Fibroblast of villous mesenchyme (primary cell): ENCODE measurements at places on chromosomes 5 and 9. TPM values are rescaled to one million over a fixed set of nuclear protein-coding genes. Genes with fewer than 3 reads are reported as not detected.

The CRHBP gene
- total RNA-seq = not detected in 2 replicates

The PHF24 gene
- total RNA-seq = not detected in 2 replicates

The RORB gene
- 0.64 and 5.6 TPM in 2 replicates for total RNA-seq

The ARID3C gene
- 0.32 TPM in 1 of 2 replicates, not detected in the other for total RNA-seq

The EMB gene
- 0.86 and 0.97 TPM in 2 replicates for total RNA-seq

The CMBL gene
- 4.2 and 8.2 TPM in 2 replicates for total RNA-seq

The PCDHGB7 gene
- total RNA-seq = 11.2 and 12.6 TPM in 2 replicates

The HMHB1 gene
- total RNA-seq = not detected in 2 replicates

The PLPP7 gene
- total RNA-seq = 8.2 and 10.0 TPM in 2 replicates

The VCP gene
- 351 and 386 TPM in 2 replicates for total RNA-seq

The FANCG gene
- 22.5 and 23.7 TPM in 2 replicates for total RNA-seq

The PPP2CA gene
- 41.9 and 60.9 TPM in 2 replicates for total RNA-seq

The RASEF gene
- total RNA-seq = 0.43 and 0.97 TPM in 2 replicates

The SLC36A3 gene
- total RNA-seq = not detected in 2 replicates

The CCDC152 gene
- 0.86 and 0.97 TPM in 2 replicates for total RNA-seq

The IL9 gene
- total RNA-seq = not detected in 2 replicates

The PCAT7 gene
- total RNA-seq = 0.43 and 0.64 TPM in 2 replicates

The CDKN2B gene
- 43.2 and 58.3 TPM in 2 replicates for total RNA-seq

The NPDC1 gene
- total RNA-seq = 6.4 and 13.0 TPM in 2 replicates

The IFNA4 gene
- not detected in 2 replicates for total RNA-seq

The TICAM2 gene
- 6.9 and 7.1 TPM in 2 replicates for total RNA-seq

The LCNL1 gene
- total RNA-seq = 3.2 and 3.5 TPM in 2 replicates

The IL5 gene
- total RNA-seq = not detected in 2 replicates

The NSA2 gene
- 66.1 and 74.4 TPM in 2 replicates for total RNA-seq

The WWC1 gene
- total RNA-seq = 0.32 and 2.2 TPM in 2 replicates

The LCN1 gene
- total RNA-seq = not detected in 2 replicates

The GARNL3 gene
- total RNA-seq = 0.86 and 1.3 TPM in 2 replicates

The FBLL1 gene
- total RNA-seq = 0.32 and 0.43 TPM in 2 replicates

The LCN9 gene
- total RNA-seq = not detected in 2 replicates

The ELAVL2 gene
- total RNA-seq = not detected in 2 replicates

The MSX2 gene
- total RNA-seq = 0.32 and 0.43 TPM in 2 replicates

The PURA gene
- total RNA-seq = 20.0 and 26.3 TPM in 2 replicates

The FREM1 gene
- 0.32 and 0.86 TPM in 2 replicates for total RNA-seq

The POU5F2 gene
- 1.3 and 2.2 TPM in 2 replicates for total RNA-seq

The PAEP gene
- not detected in 2 replicates for total RNA-seq

The FAT2 gene
- total RNA-seq = under 0.01 TPM in 1 of 2 replicates, not detected in the other

The AK8 gene
- 0.32 TPM in 1 of 2 replicates, not detected in the other for total RNA-seq

The SPACA9 gene
- 2.2 and 2.6 TPM in 2 replicates for total RNA-seq

The CARD6 gene
- total RNA-seq = 8.7 and 11.7 TPM in 2 replicates

The CA9 gene
- total RNA-seq = under 0.01 TPM in 1 of 2 replicates, not detected in the other

The PCDHB5 gene
- total RNA-seq = under 0.01 and 0.32 TPM in 2 replicates

The FOXD4L6 gene
- total RNA-seq = under 0.01 TPM in 1 of 2 replicates, not detected in the other

The AK1 gene
- total RNA-seq = 37.1 and 43.8 TPM in 2 replicates
